ENCODE measurements at places on chromosomes 12 and 14.

DNA sequence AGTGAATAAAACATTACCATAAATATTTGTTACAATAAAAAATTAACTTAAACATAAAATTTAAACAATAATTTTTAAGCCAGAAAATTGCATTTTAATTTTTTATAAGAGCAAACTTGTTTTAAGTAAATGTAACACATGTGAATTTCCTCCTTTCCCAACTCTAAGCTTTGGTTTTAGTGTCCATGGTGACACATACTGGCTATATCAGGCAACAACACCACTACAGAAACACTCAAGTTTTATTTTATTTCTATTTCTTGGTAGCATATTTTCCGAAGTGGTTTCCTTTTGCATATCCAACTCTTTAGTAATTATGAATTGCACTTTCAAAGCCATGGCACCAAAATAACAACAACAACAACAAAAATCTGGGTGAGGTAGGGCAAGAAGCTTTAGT lies 2.2 kb downstream of the NELL2 start:
- no peak for DNase-seq

GRCh38 chr12:24551163-24551786 lies 397.6 kb downstream of the BCAT1 start:
- no peak for DNase-seq

DNA sequence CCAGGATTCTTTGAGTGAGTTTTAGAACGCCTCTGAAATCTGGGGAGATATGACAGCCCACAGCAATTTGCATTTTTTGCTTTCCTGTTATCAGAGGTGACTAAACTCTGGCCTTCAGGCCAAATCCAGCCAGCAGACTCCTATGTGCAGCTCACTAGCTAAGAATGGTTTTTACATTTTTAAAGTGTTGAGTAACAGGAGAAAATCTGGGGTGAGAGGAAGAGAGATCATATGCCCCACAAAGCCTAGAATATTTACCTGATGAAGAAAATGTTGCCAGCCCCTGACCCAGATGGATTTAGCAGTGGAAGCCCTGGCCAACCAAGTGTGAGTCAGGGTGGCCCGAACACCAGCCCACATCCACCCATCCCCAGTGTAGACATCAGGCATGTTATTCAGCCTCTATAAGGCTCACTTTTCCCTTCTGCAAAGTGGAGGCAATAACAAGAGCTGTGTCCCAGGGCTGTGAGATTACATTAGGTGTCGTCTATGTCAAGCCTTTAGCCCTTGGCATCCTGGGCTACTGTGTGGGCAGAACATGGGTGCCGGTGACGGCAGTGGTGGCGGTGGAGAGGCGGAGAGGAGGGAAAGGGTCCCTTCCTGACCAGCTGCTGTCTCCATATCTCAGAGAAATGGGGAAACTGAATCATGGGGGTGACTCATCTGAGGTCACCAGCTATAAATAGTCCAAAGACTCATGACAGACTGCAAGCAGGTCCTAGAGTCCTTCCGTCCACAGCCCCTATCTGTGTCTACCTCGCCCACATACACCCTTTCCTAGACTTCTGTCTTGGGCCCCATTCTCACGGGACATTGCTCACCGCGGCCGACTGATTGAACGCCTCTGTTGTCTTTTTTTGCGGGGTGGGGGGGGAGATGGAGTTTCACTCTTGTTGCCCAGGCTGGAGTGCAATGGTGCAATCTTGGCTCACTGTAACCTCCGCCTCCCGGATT lies 32.6 kb upstream of the CD9 start:
- peak; percentile 82 for DNase-seq

- no peak for DNase-seq
Observed at GRCh38 chr14:90087433-90087832, 25.6 kb downstream of the KCNK13 start.

- DNase-seq, result peak; percentile 74
Observed at GRCh38 chr14:85531587-85532373, 1.8 kb downstream of the FLRT2 start.

GRCh38 chr14:52902971-52903619 lies 47.8 kb downstream of the FERMT2 start:
- DNase-seq, result no peak

- DNase-seq, result no peak
Observed at GRCh38 chr14:53147208-53147607, 5.9 kb downstream of the DDHD1 start.

GRCh38 chr14:90453401-90453951 lies 56.6 kb downstream of the CALM1 start:
- no peak for DNase-seq

- DNase-seq, result no peak
Observed at GRCh38 chr12:49568442-49569162, 660 bp upstream of the MCRS1 start.

GRCh38 chr14:78143489-78144145 lies 26.6 kb upstream of the NRXN3 start:
- DNase-seq, result no peak

DNA sequence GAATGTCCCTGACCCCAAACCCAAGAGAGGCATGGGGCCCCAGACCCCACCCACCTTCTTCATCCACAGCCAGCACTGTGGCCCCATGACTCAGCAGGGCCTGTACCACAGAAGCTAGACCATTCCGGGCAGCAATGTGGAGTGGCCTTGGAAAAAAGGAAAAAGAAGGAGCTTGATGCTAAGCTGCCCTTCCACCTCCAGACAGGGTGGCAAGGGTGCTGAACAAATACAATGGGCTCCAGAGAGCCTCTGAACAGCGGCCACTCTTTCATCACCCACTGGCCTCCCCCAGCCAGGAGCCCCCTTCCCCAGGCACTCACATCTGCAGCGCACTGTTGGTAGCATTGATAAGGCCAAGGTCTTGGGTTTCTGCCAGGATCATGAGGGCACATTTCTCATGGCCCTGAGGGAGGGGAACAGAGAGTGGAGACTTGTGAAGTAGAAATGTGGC lies 13.9 kb downstream of the SLC39A5 start:
- no peak for DNase-seq

- DNase-seq, result no peak
Observed at GRCh38 chr12:111076199-111076598, 155.8 kb upstream of the MYL2 start.

DNA sequence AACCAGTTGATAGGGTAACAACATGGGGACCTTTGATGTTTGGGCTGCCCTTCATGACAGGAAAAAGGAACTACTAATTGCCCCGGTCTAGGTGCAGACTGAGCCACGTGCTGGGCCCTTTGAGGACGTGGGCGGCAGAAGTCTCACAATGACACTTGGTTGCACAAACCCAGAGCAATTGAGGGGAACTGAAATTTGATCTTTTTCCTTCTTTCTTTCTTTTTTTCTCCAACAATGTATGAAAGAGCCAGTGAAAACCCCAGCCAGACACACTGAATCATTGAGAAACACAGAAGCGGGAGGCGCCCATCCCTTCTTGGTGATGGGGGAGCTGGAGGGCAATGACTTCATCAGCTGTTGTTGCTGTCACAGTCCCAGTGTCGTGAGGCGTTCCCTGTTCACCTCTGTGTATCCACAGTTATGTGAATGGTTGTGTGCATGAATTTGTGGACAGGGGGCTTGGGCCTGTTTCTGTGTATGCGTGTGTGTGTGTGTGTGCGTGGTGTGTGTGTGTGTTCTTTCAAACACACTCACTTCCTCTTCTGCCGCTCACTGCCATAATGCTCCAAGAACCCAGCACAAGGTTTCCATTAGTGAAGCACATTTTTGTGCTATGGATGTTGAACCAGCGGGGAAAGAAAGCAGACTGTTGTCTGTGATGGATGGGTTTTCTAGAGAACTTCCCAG lies 137.5 kb upstream of the CCND2 start:
- no peak for DNase-seq

DNA sequence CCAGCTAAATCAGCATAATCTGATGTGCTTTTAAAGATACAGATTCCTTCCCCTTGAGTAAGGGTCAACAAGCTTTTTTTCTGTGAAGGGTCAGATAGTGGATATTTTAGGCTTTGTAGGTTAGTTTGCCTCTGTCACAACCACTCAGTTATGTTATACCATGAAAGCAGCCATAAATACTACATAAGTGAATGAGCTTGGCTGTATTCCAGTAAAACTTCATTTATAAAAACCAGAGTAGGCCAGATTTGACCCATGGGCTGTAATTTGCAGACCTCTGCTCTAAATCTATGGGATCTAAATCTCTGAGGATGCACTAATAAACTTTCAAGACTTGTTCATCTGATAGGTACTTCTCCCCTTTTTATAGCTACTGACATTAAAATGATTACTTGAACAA lies 47.7 kb downstream of the LEMD3 start:
- DNase-seq, result no peak

- DNase-seq, result no peak
Observed at GRCh38 chr14:100554082-100554677, 33.0 kb downstream of the BEGAIN start.

- DNase-seq, result peak; percentile 88
Observed at GRCh38 chr14:52068615-52069306, at the start of gene NID2. TSS of gene NID2 (minus strand) at chr14:52069059. CDS start at chr14:52068994, 65 bp downstream.
